ENCODE measurements at places on chromosomes 7 and 10.

- peak; percentile 65 for DNase-seq
Measured at GRCh38 chr10:33336582-33337325, 2.3 kb upstream of the NRP1 start.

GRCh38 chr7:156456032-156456431 is 184.5 kb upstream of the RNF32 start:
- DNase-seq: no peak

DNA sequence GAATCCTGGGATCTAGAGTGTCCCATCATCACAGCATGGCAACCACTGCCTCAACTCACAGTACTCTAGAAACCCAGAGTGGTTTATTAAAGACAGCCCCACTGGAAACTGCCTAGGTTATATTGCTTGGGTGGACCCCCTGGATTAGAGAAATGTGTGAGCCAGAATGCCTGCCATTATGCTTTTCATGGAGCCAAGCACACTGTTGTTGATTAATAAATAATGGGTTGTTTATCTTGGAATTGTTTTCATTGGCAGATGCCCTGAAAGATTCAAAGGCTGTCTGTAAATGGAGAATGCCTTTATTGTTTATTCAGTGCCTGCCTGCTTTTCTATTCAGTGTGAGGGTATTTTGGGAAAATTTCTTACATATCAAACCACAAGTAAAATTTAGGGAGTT is 52.1 kb downstream of the GNAI1 start:
- DNase-seq: no peak

DNA sequence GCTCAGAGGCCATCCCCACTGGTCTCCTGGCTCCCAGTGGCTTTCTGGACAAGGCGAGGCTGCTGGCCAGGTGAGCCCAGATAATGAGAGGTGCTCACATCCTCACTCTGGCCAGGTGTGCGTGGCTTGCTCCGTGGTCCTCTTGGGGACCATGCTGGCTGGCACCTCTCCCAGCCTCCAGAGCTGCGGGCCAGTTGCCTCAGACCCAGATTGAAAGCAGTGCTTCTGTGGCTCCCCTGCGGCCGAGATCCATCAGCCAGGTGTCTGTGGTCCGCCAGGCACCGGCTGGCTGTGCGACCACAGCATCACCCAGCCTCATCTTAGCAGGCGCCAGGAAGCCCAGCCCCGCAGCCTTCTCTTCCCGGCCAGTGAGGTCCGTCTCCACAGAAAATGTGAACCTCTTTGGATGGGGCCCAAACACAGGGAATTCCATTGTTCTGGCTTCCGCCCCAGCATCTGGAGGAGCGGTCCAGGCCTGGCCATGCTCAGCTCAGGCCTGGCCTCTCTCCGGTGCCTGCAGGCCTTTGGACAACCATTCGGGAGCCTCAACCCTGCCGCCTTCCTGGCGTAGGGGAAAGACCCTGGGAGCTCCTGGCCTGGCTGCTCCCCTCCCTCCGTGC is 5.2 kb upstream of the TTYH3 start:
- DNase-seq: no peak

DNA sequence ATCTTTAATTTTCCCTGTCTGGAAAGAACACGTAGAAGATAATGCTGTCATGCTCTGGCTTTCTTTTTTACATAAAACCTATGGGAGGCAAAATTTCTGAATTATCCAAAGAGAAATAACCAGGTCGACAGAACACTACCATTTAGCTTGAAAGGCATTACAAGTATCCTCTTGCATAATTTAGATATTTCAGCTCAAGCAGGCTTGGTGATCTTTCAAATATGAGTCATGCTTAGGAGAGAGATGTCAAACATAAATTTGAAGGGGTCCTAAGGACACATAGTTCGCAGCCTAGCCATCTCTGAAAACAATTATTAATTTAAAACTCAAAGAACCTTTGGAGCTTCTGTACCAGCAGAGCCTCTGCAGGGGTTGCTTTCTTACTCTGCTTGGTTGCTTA is 100.9 kb downstream of the FAS start:
- no peak for DNase-seq

- DNase-seq: no peak
Measured at GRCh38 chr7:48088559-48089045, 463 bp upstream of the UPP1 start.

- peak; percentile 62 for DNase-seq
Measured at GRCh38 chr10:128854963-128855362, 612.1 kb upstream of the MGMT start.

DNA sequence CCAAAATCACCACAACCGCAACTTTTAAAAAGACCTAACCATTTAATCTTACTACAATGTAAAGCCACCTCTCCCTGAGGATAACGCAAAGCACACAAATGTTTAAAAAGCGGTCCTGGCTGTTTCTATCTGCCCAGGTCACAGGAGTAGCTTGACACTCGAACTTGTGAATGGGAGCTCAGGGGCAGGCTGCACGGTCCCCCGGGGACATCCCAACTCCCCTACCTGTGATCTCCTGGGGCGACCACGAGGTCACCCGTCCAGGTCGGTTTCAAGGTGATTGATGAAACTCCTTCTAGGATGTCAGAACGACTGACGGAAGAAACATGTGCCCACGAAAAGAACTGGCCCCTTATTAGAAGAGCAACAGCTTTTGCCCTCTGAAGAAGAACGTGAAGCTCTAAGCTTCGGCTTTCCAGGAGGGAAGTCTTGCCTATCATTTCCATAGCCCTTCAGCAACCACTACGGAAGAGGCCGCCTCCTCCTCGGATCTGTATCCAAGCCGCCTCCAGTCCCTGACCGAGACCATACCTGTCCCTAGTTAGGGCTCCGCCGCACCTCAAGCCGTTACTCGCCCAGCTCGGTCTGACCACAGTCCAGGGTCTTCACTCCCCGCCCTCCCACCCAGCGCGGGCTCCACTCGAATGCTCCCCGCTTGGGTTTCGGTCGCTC is 459 bp downstream of the CYCS start:
- DNase-seq: no peak

GRCh38 chr7:117247809-117248208 is 75.0 kb downstream of the WNT2 start:
- no peak for DNase-seq

DNA sequence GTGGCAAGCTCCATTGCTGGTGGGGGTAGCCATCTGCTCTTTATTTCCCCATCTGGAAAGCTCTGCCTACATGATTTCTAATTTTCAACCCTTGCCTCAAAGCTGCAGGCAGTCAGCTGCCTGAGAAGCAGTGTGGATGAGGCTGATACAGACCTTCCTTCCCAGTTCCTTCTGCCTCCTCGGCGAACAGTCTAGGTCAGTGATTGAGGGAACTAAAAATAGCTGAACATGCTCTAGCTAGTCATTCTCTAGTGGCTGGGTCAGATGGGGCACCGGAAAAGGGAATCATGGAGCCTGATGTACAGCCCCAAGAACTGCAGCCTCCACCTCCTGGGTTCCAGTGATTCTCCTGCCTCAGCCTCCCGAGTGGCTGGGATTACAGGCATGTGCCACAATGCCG is 48.7 kb downstream of the NAMPT start:
- no peak for DNase-seq

DNA sequence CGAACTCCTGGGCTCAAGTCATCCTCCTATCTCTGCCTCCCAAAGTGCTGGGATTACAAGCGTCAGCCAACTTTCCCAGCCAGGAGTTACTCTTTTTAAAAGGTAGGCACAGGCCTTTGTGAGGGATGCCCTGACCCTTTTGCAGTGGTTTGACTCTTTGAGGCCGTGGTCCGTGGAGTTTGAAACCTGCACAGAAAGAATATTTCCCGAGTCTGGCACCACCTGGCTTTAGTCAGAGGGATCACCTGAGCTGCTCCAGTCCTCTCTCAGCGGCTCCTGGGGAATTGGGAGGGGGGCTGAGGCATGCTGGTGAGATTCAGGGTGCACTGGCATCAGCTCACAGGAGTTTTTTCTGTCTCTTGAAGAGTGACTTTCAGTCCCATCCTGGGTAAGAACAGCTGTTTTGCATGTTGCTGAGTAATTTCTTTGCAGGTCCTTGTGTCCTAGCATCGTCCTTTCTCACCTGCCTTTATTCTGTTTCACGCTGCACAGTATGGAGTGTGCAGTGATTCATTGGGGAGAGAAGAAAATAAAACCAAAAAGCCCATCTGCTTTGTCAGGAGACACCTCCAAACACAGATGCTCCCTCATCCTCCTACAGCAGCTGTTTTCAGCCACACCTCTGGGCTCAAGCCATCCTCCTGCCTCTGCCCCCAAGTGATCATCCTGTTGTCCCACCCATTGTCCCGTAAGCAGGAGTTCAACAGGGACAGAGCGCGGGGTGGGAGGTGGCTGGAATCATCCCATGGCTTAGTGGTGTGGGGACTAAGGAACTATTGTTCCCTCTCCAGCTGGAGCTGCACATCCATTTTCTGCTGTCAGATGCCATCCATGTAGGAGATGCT is 284.7 kb downstream of the CAMK1D start:
- no peak for DNase-seq

GRCh38 chr10:71213761-71214440 is 1.5 kb downstream of the UNC5B start:
- DNase-seq: no peak

GRCh38 chr10:5089865-5090264 is 4.3 kb upstream of the AKR1C3 start:
- DNase-seq: no peak

- no peak for DNase-seq
Measured at GRCh38 chr10:8489823-8490222, 435.3 kb downstream of the GATA3 start.

- DNase-seq: no peak
Measured at GRCh38 chr10:59965899-59966650, 59.7 kb upstream of the CCDC6 start.

DNA sequence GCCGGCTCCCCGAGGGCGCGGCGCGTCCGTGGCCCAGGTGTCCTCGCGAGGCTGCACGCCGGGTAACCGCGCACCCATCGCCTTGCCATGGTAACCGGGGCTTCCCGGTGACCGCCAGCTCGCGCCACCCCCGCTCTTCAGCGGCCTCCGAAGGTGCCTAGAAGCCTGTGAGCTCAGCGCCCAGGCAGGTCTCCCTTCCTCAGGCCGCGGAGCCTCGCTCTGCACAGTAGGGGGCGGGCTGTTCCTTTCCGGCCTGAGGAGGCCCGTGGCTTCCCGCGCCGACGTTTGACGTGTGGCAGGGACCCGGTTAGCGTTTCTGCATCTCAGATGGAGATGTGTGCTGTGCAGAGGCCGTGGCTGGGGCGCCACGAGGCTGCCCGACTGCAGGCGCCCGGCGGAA is 117.1 kb downstream of the DYNC2I1 start:
- DNase-seq: no peak

DNA sequence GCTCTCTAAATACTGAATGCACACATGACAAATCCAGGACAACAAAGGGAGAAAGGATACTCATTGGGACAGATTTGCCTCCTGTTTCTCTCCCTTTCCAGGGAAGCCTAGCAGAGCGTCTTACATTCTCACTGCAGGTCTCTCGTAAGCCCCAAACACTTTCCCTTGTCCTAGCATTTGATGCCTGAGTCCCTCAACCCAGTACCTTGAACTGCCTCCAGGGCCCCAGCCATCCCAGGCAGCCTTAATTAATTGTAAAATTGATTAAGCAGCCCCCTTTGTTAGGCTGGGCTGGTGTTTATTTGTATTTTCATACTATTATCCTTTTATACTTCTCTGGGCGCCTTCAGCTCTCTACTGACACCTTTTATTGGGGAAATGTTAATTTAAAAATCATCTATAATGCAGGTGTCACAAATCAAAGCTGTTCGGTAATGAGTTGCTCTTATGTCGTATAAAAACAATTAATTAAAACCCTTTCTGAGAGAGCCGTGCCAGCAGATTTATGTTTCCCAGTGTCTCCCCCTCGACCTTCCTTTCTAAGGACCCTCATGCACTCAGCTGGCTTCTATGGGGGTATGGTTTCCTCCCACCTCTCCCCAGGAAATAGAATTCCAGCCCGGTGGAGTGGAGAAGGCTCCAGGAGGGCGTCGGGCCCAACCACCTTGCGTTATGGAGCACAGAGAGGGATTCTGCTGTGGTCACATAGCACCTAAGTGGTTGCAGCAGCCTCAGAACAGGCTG is 243.8 kb downstream of the RPS24 start:
- DNase-seq: no peak

- no peak for DNase-seq
Measured at GRCh38 chr10:4982764-4983226, 19.6 kb downstream of the AKR1C1 start.

- no peak for DNase-seq
Measured at GRCh38 chr10:1419796-1420610, 317.3 kb downstream of the ADARB2 start.

DNA sequence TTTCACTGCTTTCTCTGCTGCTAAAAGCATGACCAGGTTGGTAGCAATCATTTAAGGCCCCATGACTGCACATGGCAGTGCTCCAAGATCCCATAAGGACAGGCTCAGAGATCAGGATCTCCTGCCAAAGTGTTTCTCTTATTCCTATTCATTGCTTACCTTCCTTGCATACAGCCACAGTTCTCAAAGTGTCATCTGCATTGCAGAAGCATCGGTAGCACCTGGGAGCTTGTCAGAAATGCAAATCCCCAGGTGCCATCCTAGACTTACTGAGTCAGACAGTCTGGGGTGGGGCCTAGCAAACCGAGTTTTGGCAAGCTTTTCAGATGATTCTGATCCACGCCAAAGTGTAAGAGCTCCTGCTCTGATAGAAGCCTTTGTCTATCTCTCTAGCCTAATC is 489.0 kb upstream of the AUTS2 start:
- DNase-seq: no peak

DNA sequence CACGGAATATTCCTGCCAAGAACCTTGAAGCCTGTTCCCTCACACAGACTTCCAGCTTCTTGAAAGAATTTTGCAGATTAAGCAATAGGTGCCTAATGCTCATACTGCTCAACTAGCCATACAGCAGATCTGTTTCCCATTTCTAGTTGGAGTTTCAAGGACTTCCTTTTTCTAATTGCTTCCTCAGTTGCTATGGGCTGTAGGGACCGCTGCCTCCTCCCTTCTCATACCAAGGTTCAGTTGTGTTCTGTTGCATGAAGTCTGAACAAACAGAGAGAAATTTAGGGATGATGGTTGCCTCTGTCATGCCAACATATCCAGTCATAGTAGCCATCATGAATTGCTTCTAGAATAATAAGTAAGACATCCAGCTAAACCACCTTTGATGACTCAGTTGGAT is 6.8 kb downstream of the ITGA8 start:
- no peak for DNase-seq

- DNase-seq: no peak
Measured at GRCh38 chr10:120746001-120746777, 105.0 kb upstream of the WDR11 start.

DNA sequence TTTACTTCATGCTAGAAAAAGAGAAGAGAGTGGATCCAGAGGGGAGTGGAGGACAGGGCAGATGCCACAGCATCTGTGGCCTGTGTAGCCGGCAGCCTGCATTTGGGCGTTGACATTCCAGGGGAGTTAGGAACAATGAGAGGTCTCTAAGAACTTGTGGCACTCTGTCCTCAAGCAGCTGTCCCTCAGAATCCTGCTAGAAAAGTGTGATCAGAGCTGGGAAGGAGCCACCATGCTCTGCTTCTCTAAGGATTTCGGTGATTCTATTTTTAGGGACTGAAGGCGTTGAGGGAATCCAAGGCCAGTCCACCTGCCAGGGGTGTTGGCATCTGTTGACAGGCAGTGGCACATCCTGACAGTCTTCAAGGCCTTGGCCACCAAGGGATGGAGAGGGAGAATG is 7.6 kb downstream of the LRIT2 start:
- DNase-seq: no peak

GRCh38 chr10:55024713-55025112 is 223.7 kb upstream of the PCDH15 start:
- no peak for DNase-seq

- DNase-seq: no peak
Measured at GRCh38 chr10:83820033-83820432, 319.3 kb upstream of the GHITM start.

- no peak for DNase-seq
Measured at GRCh38 chr7:1103009-1103788, 15.3 kb downstream of the GPER1 start.
